ENCODE measurements at places on chromosomes 7 and 10.

DNA sequence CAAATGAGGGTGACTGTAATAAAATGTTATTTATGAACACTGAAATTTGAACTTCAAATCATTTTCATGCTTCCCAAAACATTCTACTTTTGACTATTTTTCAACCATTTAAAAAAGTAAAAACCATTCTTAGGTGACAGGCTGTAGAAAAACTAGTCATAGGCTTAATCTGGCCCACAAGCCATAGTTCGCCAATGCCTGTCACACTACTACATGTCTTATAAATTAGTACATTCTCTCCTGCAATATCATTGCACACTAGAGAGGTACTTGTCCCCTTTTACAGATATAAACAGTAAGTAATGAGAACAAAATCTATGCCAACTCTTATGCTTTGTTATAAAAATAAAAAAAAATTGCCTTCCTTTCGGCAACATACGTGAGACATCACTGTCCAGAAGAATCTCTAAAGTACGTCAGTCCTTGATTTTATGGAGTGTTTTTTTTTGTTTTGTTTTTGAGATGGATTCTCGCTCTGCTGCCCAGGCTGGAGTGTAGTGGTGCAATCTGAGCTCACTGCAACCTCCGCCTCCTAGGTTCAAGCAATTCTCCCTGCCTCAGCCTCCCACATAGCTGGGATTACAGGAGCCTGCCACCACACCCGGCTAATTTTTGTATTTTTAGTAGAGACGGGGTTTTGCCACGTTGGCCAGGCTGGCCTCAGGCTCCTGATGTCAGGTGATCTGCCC is 23.2 kb downstream of the UPF2 start:
- DNase-seq = no peak

GRCh38 chr10:123496375-123496774 is 169.8 kb upstream of the GPR26 start:
- DNase-seq = no peak

DNA sequence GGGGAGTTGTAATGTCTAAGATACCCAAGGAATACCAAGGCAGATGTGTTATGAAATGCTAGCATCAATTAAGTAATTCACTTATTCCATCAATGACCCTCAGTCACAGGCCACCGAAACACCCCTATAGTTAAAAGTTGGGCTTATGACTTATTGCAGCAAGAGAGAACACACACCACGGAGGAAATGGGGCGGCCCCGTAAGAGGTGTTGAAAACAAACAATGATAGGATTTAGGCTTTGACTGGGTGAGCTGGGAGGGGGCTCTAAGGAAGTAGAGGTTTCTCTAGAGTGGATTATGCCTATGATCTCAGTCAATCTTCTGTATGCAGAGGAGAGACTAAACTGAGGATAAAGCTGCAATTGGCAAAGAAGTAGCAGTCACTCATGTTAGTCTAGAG is 45.4 kb upstream of the PRKCQ start:
- DNase-seq = no peak

GRCh38 chr7:146772601-146773000 is 656.0 kb downstream of the CNTNAP2 start:
- no peak for DNase-seq

DNA sequence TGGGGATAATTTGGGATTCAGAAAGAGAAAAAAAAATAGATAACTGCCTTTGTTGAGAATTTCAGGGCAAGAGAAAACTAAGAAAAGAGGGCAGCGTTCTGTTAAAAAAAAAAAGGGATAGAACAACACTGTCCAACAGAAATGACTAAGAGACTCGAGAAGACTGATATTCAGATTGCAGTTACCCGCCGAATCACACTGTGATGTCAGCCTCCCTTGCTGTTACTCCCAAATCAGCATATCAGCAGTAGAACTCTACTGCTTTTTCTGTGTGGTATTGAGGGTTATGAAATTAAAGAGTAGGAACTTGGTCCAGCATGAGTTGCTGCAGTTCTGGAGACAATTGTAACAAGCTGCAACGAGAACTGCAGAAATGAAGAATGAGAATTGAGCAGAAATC is 1.9 kb downstream of the GJC3 start:
- DNase-seq = no peak

DNA sequence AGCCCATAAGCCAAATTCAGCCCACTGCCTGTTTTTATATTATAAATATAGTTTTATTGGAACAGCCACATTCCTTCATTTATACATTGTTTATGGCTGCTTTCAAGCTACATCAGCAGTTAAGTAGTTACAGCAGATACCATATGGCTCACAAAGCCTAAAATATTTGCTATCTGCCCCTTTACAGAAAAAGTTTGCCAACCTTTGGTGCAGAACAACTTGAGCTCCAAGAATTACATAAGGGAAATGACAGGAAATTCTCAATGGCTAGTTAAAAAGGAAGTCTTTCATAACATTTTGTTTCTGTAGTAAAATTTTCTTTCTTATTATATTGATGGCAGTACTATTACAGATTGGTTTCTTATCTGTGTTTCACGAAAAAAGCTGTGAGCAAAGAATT is 59.3 kb downstream of the COL28A1 start:
- DNase-seq = no peak

DNA sequence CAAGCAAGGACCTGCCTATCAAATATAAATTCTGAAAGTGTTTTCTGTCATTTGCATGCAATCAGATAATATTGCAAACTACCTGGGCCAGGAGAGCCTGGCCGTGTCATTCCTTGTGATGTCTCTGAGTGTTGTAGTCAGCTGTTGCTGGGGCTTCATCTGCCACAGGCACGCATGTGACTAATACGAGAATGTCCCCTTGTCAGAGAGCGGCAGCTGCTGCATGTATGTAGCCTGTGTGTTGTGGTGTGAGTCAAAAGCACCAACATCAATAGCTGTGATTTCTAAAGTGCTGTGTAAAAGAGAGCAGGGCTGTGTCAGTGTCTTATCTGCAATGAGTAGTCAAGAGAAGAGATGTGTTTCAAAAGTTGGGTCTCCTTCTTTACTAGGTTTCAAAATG is 155.4 kb downstream of the POU6F2 start:
- DNase-seq = no peak

- no peak for DNase-seq
These were observed 71.8 kb downstream of the PFKFB3 start for GRCh38 chr10:6274484-6274883.

GRCh38 chr7:106010866-106011265 is 47.8 kb downstream of the CDHR3 start:
- no peak for DNase-seq

DNA sequence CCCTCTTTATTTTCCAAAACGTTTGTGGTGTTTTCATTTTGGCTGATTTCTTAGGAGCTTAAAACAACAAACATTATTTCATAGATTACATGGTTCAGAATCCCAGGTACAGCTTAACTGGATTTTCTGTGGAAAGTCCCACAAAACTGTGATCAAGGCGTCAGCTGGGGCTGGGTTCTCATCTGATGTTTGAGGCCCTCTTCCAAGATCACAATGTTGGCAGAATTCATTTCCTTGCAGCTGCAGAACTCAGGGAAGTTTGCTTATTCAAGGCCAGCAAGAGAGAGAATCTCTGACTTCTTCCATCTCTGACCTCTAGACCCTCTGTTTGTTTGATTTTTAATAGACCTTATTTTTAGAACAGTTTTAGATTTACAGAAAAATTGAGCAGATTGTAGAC is 108.4 kb upstream of the AGK start:
- DNase-seq = no peak

DNA sequence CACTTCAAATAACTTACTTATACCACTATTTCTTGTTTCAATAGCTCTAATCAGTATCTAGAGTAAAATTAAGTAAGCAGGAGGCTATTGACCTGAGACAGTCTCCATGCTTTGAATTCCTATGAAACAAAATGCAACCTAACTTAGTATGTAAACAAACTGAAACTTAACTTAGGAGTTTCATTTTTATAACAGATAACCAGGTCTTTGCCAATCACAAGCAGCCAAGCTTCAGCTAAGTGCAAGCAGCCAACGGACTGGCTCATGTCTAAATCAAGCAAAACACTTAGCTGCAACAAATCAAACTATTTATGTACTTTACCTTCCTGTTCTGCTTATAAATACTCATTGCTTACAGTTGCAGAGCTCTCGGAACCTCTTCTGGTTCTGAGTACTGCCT is 4.4 kb upstream of the GSTK1 start:
- no peak for DNase-seq

DNA sequence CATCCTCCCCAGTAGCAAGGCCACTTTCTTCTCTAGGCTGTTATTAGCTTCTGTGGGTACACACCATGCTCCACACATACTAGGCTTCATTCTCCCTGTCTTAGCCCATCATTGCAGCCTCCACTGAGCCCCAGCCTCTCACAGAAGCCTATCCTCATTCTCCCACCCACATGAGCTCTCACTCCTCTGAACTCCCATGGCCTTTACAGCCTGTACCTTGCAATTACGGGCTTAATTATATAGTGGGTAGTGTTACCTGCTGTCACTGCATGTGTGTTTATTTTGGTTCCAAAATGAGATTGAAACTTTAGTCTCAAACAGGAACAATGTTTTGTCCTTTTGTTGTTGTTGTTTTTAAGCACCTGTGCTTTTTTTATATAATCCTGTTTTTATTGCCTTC is 460.0 kb downstream of the KCNMA1 start:
- DNase-seq = no peak

DNA sequence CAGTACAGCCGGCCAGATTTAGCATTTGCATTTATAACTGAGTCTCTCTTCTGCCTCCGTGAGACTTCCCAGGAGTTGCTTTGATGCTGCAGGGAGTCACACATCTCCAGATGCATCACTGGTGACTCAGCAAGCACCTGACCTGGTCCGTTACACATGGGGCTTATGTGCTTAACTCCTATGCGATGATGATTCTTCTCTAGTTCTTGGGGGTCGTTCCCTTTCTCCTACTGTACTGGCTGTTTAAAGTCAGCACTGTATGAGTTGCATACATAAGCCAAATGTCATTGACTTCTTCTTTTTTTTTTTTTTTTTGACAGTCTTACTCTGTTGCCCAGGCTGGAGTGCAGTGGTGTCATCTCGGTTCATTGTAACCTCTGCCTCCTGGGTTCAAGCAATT is 13.0 kb upstream of the AKR1E2 start:
- no peak for DNase-seq

DNA sequence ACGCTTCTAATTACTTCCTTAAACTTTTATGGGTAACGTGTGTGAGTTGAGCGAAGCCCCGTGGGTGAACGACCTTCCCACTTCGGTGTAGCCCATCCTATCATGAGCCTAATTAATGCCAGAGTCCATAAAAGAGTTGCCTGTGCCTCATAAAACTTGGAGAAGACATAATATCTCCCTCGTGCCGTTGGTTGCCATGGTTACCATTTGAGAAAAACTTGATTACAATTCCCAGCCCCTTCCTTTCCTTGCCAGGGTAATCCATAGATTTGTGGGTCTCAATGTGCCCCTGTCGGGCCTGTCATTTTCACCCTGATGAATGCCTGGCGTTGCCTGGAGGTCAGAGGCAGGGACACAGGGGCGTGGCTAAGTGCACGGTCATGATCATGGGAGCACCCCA is 127.1 kb downstream of the GLRX3 start:
- DNase-seq = no peak

DNA sequence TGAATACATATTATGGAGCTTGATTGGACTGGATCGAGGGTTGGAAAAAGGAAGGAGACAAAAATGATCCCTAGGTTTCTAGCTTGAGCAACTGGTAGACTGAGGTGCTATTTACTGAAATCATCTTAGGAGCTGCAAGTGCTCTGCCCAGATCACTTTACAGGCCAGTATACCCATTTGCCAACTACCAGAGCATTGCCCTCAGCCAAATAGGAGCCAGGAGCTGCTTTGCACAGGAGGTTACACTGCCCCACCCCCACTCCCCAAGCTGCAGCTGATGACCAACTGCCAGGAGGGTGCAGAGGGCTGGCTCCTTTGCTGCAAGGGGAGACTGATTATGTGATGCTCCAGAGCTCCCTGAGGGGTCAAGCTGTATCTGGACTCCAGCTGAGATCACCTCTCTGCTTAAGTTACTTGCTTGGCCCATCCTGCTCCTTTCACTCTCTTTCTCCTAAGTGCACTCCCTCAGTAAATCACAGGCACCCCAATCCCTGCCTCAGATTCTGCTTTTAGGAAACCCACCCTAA is 275.4 kb downstream of the ZEB1 start:
- no peak for DNase-seq

DNA sequence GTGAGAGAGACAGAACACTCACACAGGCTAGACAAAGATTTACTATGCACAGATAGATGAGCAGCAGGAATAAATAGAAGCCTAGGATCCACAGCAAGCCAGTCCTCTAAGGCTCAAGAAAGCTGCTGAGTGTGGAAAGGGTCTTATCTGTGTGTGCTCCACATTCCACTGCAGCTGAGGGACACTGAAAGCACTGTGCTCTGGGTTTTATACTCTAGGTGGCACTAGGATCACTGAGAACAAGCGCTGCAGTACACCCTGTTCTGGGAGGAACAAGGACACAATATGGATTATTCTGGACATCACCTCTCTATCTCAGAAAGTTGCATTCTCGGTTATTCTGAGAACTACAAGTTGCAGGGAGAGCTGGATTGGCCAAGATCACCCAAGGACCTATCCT is 4.9 kb upstream of the KLHL7 start:
- no peak for DNase-seq

DNA sequence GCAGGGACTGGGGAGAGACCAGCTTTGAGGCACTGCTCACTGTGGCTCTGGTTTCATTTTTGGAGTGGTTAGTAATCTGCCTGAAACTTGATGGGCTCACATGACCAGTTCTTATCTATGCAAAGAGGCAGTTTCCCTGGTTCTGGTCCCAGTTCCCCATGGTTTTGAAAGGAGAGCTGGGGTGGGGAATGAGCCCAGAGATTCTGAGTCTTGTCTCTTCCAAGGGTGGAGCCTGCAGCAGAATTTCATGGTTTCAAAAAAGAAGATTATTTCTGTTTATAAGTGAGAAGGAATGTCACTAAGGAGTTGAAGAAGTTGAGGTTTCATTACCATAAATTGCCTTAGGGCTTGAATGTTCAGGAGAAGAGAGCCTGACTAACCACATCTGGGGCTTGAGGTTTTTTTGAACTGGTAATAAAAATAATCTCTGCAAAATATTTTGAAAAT is 190.2 kb upstream of the HABP2 start:
- DNase-seq = no peak

DNA sequence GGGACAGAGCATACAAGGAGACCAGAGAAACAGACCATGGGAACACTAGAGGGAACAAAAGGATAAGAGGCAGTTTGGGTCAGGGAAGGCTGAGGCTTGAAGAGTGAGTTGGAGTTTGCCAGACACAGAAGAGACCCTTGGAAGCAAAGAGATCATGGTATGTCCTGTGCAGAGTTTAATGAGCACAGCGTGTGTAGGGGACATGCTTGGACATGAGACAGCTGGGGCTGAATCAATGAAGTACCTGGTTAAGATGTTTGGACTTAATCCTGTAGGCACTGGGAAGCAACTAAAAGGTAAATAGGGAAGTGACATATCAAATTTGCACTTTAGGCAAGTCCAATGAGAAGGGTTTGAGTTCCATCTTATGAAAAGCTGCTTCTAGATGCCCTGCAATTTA is 79.6 kb downstream of the KIAA1217 start:
- no peak for DNase-seq

DNA sequence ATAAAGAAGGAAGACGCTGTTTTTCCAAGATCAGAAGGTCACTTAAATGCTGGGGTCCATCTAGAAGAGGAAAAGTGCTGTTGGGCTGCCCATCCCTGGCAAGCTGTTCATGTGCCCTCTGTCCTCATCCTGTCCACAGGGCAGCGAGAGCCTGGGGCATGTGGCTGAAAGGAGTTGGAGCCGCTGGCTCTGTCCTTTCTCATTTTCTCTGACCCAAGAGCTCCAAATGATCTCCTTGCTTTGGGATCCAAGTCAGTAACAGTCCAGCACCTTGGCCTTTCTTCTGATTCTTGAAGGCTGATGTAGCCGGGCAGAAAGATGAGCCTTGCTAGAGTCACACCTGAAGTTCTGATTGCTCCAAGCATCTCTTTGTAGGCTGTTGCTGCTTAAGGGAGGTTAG is 44.4 kb downstream of the SPDYE5 start:
- no peak for DNase-seq

Data from stimulated activated naive CD8-positive, alpha-beta T cell treated with anti-CD3 and anti-CD28 coated beads, Interleukin-15, Interleukin-2, amounts not matched to agents 100 U/mL and 50 U/mL, for 24 hours (primary cell).